ENCODE measurements at places on chromosomes 11 and 22.

DNA sequence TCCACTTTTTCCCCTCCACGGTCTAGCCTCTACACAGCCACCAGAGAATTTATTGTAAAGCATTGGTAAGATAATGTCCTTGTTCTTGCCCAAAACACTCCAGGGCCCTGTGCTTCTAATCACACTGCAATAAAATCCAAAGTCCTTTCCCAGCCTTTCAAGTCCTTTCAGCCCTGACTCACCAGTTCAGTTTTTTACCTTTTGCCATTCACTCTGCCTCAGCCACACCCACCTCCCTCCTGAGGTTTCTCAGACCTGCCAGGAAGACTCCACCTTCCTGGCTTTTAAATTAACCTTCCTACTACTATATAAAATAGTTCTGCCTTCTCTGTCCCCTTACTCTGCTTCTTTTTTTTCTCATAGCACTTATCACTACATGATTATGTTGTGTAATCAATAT lies 91.0 kb upstream of the ARHGAP32 start:
- DNase-seq: no peak

GRCh38 chr11:26028393-26028911 lies 303.5 kb upstream of the ANO3 start:
- DNase-seq: no peak

GRCh38 chr22:22711532-22711913 lies 67.1 kb downstream of the GGTLC2 start:
- no peak for DNase-seq

DNA sequence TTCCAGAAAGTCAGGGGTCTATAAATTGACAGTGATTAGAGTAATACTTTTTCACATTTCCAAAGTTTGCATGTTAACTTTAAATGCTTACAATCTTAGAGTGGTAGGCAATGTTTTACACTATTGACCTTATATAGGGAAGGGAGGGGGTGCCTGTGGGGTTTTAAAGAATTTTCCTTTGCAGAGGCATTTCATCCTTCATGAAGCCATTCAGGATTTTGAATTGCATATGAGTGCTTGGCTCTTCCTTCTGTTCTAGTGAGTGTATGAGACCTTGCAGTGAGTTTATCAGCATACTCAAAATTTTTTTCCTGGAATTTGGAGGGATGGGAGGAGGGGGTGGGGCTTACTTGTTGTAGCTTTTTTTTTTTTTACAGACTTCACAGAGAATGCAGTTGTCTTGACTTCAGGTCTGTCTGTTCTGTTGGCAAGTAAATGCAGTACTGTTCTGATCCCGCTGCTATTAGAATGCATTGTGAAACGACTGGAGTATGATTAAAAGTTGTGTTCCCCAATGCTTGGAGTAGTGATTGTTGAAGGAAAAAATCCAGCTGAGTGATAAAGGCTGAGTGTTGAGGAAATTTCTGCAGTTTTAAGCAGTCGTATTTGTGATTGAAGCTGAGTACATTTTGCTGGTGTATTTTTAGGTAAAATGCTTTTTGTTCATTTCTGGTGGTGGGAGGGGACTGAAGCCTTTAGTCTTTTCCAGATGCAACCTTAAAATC lies 5.3 kb downstream of the MALAT1 start:
- DNase-seq: no peak

GRCh38 chr11:83011333-83012167 lies 60.1 kb downstream of the RAB30 start:
- DNase-seq: no peak

GRCh38 chr11:21556926-21557325 lies 636.0 kb upstream of the ANO5 start:
- DNase-seq: no peak

- DNase-seq: no peak
Measured at GRCh38 chr22:50218153-50218995, 17.6 kb downstream of the SELENOO start.

- DNase-seq: no peak
Measured at GRCh38 chr22:32617903-32618302, 143.3 kb downstream of the FBXO7 start.

DNA sequence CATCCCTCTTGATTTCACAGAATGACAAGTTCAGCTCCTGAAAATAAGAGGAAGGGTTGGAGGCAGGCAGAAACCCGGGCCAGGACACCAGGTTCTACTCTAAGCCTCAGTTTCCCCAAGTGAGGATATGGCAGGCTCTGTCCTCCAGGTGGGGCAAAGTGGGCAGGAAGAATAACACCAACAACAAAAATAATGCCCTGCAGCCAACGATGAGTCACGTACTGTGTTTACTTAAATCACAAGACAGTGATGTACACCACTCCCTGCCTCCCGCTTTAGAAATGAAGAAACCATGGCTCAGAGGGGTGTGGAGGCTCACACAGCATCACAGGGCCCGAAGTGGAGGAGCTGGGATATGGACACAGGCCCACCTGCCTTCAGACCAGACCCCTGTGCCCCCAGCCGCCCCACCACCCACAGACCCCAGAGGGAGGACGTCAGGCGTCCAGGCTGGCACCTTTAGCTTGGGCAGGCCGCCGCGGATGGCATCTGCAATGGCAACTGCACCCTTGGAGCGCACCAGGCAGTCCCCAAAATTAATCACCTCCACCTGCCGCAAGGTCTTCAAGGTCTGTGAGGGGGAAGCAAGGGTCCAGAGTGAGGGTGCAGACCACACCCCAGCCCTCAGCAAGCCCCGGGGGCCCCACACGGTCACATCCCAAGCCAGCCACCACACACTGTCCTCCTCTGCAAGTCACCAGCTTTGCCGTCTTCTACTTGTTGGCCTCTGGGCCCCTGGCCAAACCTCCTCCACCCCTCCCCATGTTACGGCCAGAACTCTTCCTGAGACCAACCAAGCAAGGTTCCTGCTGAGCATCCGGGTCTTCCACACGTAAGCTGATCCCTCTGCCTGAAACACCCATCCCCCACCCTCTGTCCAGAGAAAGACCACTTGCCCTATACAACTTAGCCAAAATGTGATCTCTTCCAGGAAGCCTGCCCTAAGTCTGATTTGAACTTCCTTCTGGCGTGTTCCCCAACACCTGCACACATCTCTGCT lies 15.8 kb upstream of the CHADL start:
- no peak for DNase-seq

DNA sequence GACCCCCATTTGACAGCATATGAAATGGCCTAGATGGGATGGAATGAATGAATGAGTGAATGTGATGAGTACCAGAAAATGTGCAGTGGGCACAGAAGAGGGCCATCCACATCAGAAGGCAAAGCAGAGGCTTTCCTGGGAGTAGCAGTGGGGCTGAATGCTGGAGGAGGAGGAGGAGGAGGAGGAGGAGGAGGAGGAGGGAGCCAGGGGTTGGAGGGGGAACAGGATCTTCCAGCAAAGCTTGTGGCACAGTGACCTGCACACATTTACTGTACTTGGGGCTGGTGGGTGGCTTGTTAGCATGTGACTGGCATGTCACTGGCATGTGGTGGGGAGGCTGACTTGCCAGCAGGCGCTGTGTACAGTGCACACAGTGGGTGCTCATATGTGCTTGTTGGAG lies 9.5 kb downstream of the SEPTIN3 start:
- no peak for DNase-seq

GRCh38 chr11:131428853-131429252 lies 58.4 kb downstream of the NTM start:
- no peak for DNase-seq
